ENCODE measurements at places on chromosomes 7 and 10.

DNA sequence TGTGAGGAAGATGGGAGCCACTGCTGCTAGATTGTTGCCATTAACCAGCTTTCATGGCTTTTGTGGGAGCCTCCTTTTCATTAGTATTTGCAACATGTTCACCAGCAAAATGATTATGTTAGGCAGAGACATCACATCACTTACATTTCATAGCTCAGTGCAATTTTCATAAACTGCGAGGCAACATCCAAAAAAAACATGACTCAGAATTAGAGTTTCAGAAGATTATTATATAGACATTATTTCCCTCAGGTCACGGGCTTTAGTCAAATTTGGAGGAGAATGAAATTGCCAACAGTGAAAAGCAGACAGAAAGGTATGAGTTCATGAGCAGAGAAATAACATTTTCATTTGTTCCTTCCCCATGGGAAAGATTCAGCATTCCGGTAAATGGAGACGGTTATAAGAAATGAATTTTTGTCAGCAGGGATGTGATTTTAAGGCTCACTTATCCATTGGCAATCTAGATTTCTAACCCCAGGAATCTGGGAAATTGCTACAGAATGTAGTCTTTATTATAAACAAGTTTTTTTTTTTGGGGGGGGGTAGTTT lies 573.2 kb downstream of the AUTS2 start:
- no peak for DNase-seq

DNA sequence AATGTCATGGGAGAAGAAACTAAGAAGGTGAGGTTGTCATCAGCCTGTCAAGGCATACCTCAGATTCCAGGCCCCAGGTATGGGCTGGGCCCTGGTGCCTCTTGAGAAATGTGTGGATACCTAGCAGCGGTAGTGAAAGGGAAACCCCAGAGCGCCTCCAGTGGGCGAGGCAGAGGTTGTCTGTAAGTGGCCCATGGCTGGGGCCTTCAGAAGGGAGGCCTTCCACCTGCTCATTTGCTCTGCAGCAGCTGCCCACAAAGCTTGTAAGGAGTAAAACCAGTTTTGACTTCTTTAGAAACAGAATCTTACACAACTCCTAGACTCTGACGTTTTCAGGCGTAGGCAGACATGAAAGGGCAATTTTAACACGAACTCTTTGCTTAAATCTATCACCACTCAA lies 509.9 kb downstream of the PARD3 start:
- DNase-seq = no peak

DNA sequence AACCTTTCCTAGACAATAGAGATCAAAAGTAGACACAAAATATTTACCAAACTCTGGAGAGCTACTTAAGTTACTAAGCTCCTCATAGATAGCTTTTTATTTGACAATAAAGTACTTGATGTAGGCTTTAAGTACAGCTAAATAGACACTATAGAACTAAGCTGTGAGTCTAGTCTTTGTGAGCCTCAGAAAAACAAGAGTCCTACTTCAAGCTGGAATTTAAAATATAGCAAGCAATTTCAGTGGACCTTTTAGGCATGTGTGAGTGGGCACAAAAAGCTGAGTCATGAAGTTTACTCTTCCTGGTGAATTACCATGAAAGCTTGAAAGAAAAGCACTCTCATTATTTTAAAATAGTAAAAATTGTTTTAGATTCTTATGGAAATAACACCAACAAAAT lies 76.1 kb downstream of the ADD3 start:
- DNase-seq = no peak

- no peak for DNase-seq
These were observed 1.4 kb downstream of the DNAJB12 start for GRCh38 chr10:72353028-72353964.

- no peak for DNase-seq
These were observed 179.6 kb upstream of the GALNT17 start for GRCh38 chr7:70952311-70952710.

DNA sequence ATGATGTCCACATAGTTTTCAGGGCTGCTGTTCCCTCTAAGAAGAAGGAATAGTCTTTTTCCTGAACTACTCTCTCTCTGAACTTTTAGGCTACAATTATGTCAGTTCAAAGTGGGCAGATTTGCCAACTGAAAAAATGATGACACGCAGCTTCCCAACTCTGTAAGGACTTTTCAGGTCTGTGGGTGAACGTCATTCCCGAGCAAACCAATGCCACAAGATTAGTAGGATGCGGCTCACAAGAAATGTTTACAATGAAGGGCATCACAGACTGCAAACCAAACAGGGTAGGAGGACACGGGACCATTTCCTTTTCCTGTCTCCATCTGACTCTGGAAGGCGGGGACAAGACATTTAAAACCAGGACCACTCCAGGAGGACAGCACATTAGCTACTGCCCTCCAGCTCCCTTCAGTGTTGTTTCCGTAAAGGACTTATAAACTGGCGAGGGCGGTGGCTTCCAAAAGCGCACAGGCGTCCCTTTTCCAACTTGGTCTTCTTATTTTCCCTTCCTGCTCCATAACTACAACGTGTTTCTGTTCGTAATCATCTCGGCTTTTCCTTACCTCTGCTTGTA lies 539 bp upstream of the MKLN1 start:
- DNase-seq = no peak

- DNase-seq = no peak
These were observed 82.4 kb downstream of the HIF1AN start for GRCh38 chr10:100618091-100618615.

- no peak for DNase-seq
These were observed 27.3 kb upstream of the SAMD8 start for GRCh38 chr10:75083972-75084833.

- no peak for DNase-seq
These were observed 42.3 kb downstream of the NOC3L start for GRCh38 chr10:94320285-94320914.

GRCh38 chr10:85528318-85528652 lies 838.3 kb downstream of the GRID1 start:
- no peak for DNase-seq

DNA sequence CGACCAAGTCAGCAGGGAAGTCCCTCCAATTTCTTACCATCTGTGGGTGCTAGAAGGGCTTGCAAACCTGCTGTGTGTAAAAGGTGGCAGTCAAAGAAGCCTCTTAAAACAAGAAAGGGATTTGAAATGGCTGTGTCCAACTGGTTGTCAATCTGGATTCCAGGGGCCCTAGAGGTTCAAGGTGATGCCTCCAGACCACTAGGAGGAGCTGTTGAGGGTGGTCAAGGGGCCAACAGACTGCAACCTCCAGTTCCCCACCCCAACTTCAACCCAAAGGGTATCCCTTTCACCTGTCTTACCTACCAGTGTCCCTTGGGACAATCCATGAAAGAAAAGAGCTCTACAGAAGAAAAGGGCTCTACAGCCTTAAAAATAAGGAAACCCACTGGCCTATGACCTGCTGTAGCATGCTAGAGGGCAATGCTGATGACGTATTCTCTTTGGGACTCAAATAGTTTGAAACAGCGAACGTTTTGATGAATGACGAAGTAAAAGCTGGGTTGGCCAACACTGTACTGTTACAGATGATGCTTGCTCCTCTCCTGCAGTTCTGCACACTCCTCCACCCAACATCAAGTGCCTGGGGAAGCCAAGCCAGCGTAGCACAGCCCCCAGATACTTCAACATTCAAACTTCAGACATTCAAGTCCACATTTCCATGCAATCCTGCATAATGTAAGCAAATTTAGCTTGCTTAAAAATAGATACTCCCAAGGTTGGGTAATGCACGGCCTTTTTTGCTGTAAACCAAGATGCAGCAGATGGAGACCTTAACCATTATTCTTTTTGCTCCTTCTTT lies 45.9 kb upstream of the WDR11 start:
- no peak for DNase-seq

DNA sequence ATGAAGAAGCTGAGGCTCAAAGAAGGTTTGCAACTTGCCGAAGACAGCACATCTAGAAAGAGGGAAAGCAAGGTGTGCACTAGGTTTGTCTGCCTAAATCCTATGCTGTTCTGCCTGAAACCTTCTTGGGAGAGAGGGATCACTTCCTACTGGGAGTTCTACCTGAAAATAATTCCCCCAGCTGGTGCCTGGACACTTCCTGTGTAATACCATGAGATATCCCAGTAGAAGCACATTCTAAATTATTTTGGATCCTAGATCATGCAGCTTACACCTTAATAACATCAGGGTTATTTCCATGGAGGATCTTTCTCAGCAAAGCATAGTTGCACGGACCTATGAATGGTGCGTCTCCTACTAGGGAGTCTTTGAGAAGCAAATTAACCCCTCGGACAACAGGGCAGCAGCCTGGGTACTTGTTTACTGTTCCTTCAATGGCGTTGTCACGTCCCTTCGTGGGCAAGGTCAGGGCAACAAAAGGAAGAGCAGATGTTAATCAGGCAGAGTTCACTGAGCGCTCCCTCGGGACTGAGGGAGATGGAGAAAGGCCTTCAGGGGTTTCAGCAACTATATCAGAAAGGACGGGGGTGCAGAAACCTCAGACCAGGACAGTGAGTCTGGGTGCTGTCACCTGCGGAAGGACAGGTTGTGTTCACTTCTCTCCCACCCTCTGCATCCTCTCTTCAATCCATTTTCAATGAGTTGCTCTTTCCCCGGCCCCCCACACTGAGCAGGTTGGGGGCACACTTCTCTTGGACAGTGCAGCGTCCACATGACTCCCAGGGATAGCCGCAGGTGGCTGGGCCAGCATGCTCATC lies 44.0 kb downstream of the OAT start:
- no peak for DNase-seq

DNA sequence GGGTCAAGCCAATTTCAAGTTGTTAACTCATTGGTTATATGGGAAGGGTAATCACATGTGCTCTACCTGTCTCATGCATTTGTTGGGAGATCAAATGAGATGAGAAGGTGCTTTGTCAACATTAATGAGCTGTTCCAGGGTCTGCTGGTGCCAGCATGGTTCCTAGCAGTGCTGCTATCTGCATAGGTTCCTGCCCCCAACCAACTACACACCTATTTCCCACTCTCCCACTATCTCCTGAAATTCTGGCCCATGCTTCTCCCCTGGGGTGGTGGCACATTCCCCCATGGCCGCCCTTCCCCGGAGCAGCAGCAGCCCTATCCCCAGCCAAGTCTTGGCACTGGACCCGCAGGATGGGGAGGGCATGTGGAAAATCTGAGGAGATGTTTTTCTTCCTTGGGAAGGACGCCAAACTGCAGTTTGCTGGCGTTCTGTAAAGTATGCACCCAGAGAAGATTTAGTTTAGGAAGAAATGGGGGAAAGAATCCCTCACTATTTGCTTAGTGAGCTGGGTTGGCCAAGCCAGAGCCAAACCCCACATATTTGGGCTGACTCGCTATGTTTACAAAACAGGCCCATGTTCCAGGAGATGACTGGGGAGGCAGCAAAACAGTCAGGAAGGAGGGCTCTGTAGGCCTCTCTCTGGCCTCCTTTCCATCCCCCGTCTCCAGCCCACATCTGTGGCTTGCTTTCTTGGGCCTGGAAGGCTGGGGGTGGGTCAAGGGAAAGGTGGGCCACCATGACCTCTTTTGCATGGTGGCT lies 42.5 kb downstream of the PPP1R3C start:
- DNase-seq = no peak

GRCh38 chr10:56068473-56069263 lies 292.4 kb downstream of the ZWINT start:
- no peak for DNase-seq

GRCh38 chr10:125111118-125111727 lies 49.1 kb downstream of the CTBP2 start:
- no peak for DNase-seq

- DNase-seq = no peak
These were observed 57.3 kb upstream of the ZEB1 start for GRCh38 chr10:31261511-31262311.

DNA sequence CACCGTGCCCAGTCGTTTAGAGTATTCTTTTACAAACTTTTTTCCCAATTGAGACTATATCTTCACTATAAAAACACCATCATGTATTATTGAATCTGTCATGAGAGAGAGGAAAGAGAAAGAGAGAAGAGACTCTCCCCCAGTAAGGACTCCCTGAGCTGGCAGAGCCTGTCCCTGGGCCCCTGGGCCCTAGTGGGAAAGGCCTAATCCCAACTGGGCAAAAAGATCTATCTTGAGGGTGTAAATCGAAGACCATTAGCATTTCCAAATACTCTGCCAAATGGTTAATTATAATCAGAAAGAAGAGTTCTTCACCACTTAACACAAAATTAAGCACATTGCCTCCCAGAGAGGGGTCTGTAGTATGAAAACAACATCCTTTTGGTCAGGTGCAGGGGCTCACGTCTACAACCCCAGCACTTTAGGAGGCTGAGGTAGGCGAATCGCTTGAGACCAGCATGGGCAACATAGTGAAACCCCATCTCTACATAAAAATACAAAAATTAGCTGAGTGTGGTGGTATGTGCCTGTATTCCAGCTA lies 108.2 kb downstream of the SKIDA1 start:
- no peak for DNase-seq

DNA sequence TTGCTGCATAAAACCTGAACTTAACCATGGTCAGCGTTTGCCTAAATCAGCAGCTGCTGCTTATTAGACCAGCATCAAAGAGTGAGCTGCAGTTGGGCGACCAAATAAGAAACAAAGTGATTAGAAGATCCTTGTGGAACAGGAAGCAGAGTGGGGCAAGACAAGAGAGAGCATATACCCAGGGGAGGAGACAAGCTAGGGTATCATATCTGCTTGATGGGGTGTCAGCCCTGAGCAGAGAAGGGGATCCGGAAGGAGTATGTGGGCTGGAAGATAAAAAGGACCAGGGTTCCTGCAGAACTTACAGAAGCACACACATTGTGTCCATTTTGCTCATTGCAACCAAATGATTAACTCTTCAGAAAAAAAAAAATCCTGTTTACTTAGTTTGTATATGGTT lies 213.6 kb downstream of the CELF2 start:
- no peak for DNase-seq

- DNase-seq = peak; percentile 74
These were observed 82.3 kb upstream of the ADRB1 start for GRCh38 chr10:113961182-113962031.

Data from effector memory CD4-positive, alpha-beta T cell (primary cell).